ENCODE measurements at places on chromosomes 16 and 17.

- DNase-seq: no peak
These were observed 32.1 kb downstream of the DNAH17 start for GRCh38 chr17:78544881-78545755.

- DNase-seq: no peak
These were observed 2.8 kb downstream of the CCL22 start for GRCh38 chr16:57361404-57361803.

DNA sequence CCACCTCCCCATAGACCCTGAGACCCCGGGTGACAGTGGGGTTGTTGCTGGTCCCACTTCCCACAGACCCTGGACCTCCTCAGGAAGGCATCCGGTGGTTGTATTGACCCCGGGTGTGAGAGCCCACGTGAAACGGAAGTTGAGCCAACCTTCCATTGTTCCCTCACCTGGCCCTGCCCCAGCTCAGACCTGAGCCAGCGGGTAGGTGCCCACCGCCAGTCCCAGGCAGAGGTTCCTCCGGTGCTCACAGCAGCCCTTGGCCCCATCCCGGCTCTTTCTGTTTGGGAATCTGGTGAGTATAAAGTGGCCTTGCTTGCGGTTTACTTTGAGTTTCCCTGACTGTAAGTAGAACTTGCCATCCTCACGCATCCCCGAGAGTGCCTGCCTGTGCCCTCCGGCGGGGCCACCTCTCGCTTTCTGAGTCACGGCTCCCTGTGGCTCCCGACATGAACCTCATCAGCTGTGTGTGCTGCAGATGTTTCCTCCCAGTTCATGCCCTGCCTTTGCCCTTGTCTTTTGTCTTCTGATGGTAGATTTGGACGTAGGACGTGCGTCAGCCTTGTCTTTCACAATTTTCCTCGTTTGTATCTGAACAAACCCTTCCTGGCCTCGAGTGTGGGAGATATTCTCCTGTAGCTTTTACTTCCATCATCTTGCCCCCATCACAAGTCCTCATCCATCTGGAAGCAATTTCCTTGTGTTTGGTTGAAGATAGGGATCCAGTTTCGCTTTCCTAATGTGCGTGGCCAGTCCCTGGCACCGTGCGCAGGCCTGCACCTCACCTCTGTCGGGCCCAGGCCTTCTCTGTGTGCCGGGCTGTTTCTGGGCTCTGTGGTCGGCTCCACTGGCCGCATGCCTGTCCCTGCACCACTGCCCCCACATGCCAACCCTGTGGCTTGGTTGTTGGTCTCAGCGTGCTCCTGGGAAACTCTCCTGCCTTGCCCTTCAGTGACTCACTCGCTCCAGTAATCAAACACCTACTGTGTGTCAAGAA is 76.0 kb downstream of the METRNL start:
- no peak for DNase-seq

GRCh38 chr16:14420721-14421488 is 209.2 kb downstream of the PARN start:
- DNase-seq: no peak

All from stimulated activated CD4-positive, alpha-beta T cell treated with anti-CD3 and anti-CD28 coated beads, Interleukin-1b, Interleukin-23, amount 100 ng/mL, for 4 hours (primary cell).